ENCODE measurements at places on chromosomes 13 and 19.
A peak's percentile ranks its signal among the peaks of the same experiment; 100 is the strongest.

DNA sequence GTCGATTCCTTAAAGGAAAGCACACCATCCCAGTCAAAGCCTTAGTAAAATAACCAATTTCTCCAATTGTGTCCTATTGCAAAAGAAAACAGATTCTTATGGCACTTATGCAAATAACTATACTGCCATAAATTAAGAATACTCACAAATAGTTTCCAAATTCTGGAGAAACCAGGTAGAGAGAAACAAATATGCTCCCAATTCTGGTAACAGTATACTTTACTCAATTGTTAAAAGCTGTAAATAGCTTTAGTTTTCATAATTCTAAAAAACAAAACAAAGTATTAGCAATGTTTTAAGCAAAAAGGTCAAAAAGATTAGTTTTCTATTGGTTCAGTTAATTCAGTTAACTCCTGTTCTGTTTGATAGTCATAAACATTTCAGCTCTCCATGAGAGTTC lies 18.2 kb upstream of the UBAC2 start:
- DNase-seq, result no peak

DNA sequence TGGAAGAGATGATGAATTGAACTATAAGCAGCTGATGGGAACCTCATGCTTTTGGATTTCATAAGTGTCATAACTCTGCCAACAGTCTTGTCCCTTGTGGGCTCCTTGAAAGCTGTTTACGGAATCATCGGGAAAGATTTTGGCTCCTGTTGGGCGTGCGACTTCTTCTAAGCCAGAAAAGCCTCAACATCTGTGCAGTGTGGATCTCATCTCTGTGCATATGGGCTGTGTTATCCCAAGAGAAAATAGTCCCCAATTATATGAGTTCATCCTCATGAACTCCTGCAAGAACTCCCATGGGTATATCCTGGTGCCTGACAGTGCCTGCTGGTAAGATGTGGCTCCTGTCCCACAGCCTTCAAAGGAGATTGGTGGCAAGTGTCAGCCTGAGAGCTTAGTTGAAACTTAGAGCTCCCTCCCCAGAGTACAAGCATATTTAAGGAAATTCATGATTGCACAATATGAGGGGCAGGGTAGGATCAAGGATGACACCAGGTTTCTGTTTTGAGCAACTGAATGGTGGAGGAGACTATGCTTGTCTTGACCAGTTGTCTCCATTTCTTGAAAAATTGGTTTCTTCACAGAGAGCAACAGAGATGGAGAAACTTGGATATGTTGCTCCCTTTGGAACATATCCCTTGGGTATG lies 243.5 kb downstream of the ITGBL1 start:
- DNase-seq, result peak; percentile 81

DNA sequence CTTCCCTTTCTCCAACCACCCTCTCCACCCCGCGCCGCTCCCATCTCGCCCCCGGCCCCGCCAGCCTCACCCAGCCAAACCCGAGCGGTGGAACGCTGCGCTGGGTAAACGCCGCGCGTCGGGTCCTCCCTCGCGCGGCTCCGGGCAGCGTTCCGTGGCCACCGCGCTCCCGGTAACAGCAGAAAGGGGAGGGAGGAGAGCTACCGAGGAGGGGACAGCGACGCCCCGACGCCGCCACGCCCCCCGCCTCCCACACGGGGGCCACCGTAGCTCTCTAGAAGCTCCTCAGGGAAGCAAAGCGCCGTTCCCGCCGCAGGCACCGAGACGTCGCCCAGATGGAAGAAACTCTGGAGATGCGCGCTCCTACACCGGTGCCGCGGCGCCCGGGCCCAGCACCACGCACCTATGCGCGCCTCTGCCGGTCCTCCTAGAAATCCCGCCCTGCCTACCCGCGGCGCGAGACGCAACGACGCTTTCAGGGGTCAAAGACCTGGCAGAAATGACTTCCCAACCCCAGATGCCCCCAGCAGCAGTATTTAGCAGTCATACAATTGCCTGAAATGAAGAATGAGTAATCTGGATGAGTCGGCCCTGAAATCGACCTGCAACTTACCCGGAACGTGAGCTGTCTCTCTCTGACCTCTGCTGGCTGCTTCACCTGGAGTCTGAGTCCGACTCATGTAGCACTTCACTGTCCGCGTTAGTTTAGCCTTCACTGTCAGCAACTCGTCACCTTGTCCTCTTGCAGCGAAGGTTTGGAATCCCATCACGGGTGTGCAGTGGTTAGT lies at the start of gene RUBCNL:
Gene RUBCNL (minus strand): TSS at position 189 of the 788 bp plus-strand sequence. CDS start 14,777 bp downstream, outside the sequence.
- no peak for DNase-seq

DNA sequence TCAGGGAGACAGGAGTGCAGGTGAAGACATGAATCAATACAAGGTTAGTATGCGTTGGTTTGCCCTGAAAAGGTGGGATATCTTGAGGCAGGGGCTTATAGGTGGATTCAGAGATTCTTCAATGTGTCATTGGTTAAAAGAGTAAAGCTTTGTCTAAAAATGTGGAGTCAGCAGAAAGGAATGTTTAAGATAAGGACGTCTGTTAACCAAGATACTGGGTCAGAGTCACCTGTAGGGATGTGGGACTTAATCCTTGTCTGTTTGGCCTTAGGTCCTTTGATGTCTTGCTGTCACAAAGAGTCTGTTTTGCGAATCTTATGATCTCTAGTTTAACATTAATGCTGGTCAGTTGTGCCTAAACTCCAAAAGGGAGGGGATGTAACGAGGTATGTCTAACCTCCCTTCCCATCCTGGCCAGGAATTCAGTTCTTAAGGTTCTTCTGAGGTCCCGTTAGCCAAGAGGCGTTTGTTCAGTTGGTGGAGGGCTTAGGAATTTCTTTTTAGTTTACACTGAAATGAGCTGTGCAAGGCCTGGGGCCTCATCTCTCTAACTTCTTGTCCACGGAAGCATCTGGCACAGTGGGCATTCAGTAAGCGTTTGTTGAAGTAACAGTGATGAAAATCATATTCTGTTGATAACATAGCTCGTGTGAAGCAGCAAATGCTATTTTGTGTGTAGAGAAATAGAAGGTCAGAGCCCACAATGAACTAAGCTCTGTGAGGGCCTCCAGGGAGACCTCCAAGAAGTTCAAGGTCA lies 96.2 kb upstream of the RNF113B start:
- DNase-seq, result no peak

GRCh38 chr13:98568918-98569317 lies 8.0 kb downstream of the STK24 start:
- no peak for DNase-seq

GRCh38 chr13:102589301-102589822 lies 7.4 kb upstream of the TPP2 start:
- peak; percentile 97 for DNase-seq

GRCh38 chr19:763869-764268 lies 13.0 kb downstream of the MISP start:
- DNase-seq, result no peak

DNA sequence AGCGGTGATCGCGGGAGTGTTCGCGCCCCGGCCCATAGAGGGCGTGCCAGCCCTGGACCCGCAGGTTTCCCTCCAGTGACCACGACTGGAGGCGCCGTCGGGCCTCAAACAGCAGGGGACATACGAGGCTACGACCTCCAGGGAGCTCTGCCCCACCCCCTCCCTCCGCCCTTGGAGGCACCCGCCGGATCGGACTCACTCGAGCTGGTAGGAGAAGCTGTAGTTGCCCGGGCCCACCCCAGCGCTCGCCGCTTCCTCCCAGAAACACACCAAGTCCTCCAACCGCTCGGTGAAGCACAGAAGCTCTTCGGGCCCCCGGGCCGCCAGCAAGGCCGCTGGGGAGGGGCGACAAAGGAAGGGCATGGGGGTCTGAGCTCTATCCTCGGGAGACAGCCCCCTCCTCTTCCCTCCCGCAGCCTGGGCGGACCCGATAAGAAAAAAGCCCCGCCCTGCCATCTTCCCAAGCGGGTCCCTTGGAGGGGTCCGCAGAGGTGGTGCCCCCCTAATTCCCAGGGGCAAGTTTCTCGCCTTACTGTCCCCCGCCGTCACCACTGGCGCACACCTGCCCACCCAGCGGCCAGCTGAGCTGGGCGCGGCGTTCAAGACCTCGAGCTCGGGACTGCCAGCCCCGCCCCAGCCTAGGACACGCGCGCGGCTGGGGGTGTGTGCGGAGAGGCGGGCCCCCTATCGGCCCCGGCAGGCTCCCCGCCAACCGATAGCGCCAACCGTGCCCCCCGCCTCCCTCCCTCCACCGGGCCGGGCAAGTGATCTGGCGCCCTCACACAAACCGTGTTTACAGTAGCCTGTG lies 1.0 kb downstream of the EPOR start:
- DNase-seq, result peak; percentile 37

DNA sequence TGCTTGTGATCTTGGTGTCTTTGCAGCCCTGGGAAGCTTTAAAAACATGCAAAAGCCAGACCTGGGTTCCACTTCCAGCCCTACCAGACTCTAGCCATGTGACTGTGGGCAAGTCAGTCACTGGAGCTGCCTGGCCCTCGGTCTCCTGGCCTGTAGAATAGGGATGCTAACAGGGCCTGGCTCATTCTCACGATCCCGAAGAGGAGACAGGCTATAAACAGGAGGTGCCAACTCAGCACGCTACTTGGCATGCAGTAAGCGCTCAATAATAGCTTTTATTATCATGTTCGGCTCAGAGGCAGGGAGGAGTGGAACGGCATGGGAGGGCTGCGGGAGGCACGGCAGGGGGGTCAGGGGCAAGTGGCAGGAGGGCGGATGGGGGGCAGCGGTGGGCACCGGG lies 1.7 kb downstream of the CTXN1 start:
- no peak for DNase-seq

GRCh38 chr13:100535426-100536135 lies 53.0 kb downstream of the GGACT start:
- DNase-seq, result no peak

- no peak for DNase-seq
These were observed 9.7 kb downstream of the DEDD2 start for GRCh38 chr19:42207767-42208271.

GRCh38 chr19:4352701-4353121 lies 9.3 kb downstream of the MPND start:
- peak; percentile 64 for DNase-seq

DNA sequence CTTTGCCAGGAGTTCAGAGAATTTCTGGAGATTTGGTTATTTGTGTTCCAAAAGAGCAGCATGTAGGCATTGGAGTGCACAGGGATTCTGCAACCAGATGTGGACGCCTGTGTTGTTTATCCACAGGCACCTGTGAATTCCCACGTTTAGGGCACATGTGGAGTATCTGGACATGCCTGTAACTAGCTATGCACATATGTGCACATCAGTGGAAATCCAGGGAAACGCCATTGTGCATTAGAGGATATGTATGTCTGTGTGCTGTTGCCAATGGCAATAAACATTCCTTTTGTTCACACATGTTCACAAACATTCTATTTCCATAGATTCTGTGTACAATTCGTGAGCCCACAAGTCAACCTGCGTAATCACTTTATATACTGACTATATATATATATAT lies 34.7 kb downstream of the OLFM2 start:
- no peak for DNase-seq

- no peak for DNase-seq
These were observed 857.2 kb downstream of the SLITRK1 start for GRCh38 chr13:83024955-83025594.

DNA sequence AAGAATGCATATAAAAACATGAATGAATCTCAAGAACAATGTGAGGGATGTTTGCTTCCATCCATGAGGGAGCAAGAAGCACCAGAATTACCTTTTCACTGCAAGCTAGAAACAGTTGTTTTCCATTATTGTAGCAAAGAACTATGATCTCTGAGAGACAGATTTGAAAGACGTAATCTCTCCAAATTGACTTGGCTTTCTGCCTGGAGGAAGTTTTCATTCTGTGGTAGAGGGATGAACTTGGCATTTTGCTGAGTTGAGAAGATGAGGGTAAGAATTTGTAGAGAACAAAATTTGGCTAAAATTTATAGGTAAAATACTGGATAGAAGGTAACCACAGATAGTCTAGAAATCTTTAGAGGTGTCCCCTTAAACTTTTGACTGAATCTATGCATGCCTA lies 496.8 kb downstream of the TDRD3 start:
- DNase-seq, result no peak

DNA sequence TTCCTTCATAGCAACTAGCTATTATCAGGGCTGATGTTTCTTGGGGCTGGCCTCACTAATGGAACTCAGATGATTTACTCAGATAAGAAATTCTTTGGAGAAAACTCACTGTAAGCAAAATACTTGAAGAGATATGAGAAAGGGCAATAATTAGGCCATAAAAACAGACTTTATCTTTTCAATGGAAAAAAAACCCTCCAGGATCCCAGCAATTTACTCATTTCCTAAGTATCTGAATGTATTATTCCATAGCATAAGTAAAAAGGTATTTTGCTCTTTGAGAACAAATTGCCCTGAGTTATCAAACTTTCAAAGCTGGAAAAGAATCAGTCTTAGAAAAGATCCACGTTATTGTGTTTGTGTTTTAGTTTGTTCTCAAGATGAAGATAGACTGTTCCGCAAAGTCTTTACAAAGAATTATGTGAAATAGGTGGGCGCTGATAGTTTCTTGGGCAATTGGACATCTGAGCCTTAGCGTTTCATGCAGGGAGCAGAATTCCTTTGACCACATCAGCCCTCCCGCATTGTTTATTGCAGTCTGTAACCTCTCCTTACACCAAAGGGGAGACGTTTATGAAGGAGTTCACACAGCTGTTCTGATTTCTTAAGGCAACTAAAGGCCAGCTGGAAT lies 29.1 kb upstream of the CSNK1A1L start:
- no peak for DNase-seq

- no peak for DNase-seq
These were observed 1.3 kb downstream of the BBC3 start for GRCh38 chr19:47229676-47230053.

- DNase-seq, result no peak
These were observed 42.2 kb upstream of the FLT1 start for GRCh38 chr13:28537171-28537570.

DNA sequence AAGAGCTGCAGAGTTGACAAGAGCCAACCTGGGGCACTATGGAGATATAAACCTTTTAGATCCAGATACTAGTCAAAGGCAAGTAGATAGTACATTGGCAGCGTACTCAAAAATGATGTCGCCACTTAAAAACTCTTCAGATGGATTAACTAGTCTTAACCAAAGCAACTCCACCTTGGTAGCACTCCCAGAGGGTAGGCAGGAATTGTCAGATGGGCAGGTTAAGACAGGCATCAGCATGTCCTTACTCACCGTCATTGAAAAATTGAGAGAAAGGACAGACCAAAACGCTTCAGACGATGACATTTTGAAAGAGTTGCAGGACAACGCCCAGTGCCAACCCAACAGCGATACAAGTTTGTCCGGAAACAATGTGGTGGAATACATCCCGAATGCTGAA lies 8.9 kb downstream of the ZNF507 start:
- DNase-seq, result no peak

- no peak for DNase-seq
These were observed 52.7 kb downstream of the KCTD12 start for GRCh38 chr13:76833441-76833954.

DNA sequence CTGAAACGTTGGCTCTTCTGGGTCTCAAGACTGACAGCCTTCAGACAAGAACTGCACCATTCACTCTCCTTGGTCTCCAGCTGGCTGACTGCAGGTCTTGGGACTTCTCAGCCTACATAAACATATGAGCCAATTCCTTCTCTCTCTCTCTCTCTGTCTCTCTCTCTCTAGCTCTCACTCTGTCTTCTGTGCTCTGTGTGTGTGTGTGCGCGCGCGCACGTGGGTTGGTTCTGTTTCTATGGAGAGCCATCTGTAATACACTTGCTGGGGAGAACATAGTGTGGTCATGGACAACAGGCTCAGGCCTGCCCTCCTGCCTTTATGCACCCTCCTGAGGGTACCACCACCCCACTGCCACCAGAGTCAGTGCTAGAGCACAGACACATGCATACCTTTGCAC lies 13.7 kb upstream of the SERPINE3 start:
- no peak for DNase-seq

GRCh38 chr13:73466561-73466960 lies 407.8 kb downstream of the KLF5 start:
- no peak for DNase-seq

GRCh38 chr19:5563935-5564612 lies 3.7 kb downstream of the TINCR start:
- no peak for DNase-seq
